ENCODE measurements at places on chromosomes 3 and 15.

- DNase-seq: no peak
These were observed 55.9 kb downstream of the EOMES start for GRCh38 chr3:27666272-27666671.

DNA sequence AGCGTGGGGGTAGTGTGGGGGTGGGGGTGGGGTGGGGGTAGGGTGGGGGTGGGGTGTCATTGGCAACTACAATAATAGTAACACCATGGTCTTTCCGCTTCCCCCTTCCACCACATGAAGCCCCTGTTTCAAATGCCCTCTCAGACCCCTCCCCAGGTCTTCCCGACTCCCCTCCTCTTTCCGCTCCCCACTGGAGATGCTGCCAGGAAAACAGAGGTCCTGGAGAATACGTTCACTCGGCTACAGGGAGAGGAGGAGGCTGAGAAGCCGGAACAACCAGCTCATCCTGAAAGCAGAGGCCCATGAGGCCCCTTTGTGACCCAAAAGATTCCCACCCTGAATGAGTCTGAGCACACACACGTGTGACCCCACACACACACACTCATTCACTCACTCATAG lies 75.4 kb downstream of the CPN2 start:
- DNase-seq: no peak

- no peak for DNase-seq
These were observed 77.2 kb upstream of the ARPP21 start for GRCh38 chr3:35562141-35562540.

GRCh38 chr3:178712247-178712646 lies 176.0 kb downstream of the KCNMB2 start:
- DNase-seq: no peak

Data from stimulated activated CD4-positive, alpha-beta T cell treated with anti-CD3 and anti-CD28 coated beads, Interleukin-1b, Interleukin-23, amount 100 ng/mL, for 1 hour (primary cell).